NB4 (cell line): ENCODE measurements at places on chromosomes 3 and 15.

DNA sequence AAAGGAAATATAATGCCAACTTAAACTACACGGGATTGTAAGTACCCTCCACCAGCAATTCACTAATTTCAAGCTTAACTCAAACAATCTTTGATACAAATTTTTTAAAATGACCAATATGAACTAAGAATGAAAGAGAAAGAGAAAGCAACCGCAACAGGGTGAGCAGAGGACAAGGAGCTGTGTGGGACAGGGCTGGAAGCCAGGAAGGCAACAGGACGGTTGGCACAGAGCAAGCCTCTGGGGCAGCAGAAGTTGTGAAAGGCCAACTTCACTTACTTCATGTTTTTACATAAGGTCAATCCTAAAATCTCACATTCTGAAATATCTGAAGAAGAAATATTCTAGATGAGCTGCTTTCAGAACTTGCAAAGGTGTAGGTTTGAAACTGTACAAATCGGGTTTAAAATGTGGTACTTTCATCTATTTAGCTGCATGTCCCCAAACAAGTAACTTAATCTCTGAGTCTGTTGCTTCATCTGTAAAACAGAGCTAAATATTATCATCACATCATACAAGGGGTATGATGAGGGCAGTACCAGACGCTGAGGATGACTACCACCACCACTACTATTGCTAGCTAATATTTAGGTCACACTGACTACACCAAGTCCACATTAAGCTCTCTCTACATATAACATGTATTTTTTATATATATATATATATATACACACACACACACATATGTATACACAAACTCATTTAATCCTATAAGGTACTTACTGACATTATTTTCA lies 101.7 kb downstream of the IGSF11 start:
- no peak for DNase-seq

GRCh38 chr3:77038468-77038929 lies 1.4 kb upstream of the ROBO2 start:
- DNase-seq: peak; percentile 71

- no peak for DNase-seq
Measured at GRCh38 chr15:90907051-90907660, 4.1 kb downstream of the MAN2A2 start.

GRCh38 chr3:195751560-195751959 lies 30.8 kb downstream of the MUC20 start:
- no peak for DNase-seq

DNA sequence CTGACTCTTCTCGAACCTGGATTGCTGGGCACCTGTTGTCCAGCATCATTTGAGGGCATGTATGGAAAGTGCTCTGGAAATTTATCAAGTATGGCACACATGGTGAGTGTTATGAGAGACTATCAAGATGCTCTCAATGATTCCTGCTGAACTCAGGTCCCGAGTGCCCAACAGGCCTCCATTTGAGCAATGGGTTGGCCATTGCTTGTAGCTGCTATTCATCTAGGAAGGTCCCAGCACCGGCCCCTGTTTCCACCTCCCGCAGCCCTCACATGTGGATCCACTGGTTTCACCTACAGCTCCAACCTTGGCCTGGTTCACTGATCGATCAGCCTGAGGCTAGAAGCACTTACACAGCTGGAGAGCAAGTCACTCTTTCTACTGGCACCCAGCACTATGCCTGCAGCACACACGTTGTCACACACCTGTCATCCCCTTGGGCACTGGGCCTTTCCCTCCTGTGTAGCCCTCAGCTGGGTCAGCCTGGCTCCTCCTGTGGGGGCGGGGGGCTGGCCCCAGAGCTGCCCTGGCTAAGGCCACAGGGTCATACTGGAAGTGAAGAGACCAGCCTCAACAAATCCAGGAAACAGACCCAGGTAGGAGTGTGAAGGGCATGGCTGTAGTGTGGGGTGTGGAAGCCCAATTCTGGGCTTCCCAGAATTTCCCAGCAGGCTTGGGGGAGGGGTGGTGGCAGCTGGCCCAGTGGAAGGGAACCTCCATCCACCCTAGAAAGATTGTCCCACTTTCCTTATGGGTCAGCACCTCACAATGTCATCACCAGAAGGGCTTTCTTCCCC lies 41.7 kb upstream of the SMAD3 start:
- DNase-seq: peak; percentile 18

DNA sequence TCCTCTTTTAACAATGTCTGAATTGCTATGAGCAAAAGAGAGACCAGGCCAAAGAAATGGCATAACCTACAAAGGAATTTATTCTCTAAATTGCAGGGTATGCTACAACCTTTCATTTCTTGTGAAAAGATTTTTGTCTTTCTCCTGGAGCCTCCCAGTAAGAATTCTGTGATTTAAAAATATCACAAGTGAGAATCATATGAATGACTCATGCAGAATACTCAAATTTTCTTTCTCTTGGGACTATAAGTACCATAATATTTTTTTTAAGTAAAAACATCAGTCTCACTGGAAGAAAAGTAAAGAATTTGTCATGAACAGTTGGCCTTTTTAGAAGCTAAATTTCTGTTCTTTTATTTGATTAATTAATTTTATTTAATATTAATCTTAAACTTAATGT lies 26.3 kb downstream of the SYNPR start:
- DNase-seq: no peak

DNA sequence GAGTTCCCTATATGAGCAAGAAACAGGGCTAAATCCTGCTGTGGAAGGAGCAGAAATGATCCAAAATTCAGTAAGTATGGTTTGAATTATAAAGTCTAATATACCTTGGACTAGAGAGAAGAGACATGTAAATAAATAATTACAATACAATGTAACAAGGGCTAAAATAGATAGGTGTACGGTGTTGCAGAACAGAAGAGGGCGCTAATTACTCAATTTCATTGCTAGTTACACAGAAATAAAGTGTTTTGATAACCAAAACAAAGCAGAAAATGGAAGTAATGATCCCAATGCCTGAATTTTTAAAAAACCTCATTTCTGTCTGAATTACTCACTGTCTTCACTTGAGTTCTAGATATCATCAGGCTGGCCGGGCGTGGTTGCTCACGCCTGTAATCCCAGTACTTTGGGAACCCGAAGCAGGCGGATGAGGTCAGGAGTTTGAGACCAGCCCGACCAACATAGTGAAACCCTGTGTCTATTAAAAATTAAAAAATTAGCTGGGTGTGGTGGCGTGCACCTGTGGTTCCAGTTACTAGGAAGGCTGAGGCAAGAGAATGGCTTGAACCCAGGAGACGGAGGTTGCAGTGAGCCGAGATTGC lies 8.3 kb upstream of the PLCH1 start:
- peak; percentile 61 for DNase-seq

DNA sequence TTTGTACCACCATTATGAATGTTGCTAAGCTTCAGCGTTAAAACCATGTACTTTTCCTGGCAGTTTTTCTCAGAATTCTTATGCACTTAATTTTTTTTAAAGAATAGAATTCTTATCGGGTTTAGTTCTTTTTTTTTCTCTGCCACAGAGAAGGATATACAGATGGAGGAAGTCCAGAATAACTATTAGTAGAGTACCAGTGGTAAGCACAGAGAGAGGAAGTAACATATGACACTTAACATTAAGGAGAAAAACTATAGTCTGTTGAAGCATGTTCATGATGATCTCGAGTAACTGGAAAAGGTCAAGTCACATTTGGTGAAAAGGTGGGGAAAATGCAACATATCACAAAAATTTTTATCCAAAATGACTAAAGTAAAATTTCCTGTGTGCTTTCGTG lies 68.9 kb downstream of the RNF13 start:
- DNase-seq: peak; percentile 0

DNA sequence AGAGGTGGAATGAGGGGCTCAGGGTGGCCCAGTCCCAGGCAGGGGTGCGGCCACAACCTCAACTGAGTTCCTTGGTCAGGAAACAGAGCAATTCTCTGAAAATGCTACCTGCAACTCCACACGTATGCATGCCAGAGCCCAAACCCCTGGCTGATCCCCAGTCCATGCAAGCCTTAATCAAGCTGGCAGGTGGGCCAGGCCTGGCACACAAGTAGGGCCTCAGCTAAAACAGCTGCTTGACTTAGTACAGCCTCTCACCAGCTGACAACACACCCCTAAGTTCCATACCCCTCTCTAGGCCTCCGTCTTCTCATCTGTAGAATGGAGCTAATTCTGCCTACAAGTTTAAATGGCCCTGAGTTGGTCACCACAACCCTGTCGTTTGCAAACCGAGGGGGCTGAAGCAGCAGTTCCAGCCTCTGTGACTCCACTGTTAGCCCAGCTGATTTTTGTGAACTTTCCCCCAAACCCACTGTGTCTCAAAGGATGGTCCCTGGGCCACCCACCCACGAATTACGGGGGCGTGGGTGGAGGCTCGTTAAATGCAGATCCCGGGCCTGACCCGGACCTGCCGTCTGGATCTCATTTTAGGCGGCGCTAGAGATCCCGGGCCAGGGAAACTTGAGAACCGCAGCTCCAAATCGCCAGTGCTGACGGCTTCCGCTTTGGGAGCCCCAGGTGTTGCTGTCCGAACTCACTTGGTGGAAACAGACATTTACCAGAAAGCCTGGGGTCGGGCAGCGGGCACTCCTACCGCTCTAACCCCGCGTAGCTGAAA lies 927 bp downstream of the CHDH start:
- no peak for DNase-seq

DNA sequence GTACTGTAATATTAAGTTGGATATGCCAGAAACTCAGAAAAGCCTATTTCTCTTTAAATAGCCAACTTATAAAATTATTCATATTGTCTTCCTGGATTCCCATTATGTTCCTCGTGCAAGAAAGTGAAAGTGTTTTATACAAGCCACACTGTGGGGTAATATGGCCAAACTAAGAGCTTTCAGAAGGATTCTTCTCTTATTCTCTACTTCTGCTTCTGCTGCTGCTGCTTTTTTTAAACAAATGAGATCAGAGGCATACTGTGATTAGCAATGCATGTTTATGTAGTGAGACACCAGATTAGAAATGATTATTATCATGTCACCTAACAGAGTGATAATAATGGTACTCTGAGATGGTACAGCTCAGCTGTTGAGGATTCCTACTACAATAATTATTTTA lies 1026.5 kb upstream of the CFAP20DC start:
- no peak for DNase-seq

DNA sequence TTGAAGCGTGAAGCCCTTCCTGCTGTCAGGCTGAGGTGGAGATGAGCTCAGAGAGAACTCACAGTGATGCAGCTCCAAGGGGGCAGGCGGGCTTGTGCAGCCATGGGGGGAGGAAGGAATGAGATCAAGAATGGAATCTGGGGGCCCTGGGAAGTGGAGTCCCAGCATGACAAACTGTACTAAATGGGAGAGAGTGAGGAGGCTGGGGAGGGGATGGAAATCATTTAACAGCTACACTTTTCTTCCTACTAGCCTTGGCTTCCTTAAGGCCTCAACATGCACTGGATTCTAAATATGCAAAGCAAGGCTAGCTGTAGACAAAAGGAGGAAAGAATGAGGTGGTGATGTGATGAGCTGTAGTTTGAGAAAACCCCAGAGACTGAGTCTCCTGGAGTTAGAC lies 133.9 kb downstream of the EEFSEC start:
- DNase-seq: no peak

- DNase-seq: no peak
Measured at GRCh38 chr15:94346282-94346681, 114.9 kb downstream of the MCTP2 start.

- no peak for DNase-seq
Measured at GRCh38 chr3:62119139-62119538, 254.2 kb downstream of the FEZF2 start.

DNA sequence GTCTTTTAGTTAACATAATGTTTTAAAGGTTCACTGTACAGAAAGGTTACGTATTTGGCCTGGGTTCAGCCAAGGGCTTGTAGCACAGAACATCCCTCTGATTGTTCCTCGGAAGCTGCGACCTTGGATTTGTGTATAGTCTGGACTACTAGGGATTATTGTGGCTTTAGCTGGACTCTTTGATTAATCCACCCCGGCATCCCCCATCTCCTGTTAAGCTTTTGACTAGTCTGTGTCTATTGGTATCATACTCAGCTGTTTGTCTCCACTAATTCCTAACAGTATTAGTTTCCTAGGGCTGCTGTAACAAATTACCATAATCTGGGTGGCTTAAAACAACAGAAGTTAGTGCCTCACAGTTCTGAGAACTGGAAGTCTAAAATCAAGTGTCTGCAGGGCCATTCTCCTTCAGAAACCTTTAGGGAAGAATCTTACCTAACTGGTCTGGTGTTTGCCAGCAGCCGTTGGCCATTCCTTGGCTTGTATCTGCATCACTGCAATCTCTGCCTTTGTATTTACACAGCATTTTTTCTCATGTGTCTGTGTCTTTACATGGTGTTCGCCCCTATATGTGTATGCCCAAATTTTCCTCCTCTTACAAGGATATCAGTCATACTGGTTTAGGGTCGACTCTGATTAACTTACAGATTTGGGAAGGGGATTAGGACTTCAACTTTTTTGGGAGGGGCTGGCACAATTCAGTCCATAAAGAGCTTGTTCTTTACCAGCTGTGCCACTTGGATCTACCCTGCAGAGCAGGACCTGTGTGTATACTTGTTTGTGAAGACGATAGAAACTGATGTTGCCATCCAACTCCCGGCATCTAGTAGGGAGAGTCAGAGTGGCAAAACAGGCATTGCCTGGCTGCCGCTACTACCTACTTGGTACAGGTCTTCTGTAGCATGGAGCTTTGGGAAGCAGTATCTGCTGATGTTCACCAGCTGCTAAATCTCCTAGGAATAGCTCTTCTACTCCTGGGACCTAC lies 117.8 kb downstream of the UBE2E2 start:
- DNase-seq: no peak

DNA sequence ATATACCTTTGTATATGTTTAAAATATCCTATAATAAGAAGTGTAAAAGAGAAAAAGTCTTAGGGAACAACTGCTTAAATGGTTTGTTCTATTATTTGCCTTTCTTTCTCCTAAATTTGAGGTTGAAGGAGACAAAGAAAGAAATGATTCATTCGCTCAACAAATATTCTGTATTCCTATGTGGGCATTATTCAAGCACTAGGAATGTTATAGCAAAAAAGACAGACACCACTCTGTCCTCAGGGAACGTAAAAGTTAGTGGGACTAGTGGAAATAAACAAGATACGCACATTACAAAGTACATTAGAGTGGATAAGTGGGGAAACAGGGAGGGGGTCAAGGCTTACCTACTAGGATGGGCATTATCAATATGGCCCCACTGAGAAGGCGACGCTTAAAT lies 332.2 kb downstream of the LPP start:
- no peak for DNase-seq

DNA sequence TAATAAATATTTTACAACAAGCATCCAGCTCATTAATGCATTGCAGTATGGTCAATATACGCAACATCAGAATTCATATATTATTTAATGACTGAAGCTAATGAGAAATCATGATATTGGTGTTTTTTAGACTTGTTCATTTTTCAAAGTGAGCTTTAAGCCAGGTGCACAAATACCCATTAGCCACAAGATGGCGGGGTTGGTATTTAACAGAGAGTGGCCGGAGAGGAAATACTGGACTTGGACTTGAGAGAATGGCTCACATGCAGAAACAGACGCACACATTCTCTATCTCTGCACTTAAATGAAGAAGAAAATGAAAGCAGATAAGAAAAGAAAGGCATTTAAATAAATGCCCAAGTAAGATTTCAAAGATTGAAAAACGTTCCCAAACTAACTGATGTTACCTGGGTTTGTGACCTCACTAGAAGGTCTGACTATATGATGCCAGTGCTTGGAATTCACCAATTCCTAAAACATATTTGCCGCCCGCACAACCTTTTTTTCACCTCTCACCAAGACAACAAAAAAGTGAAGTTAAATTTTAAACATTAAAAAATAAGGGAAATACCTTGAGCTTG lies 21.2 kb upstream of the CRBN start:
- DNase-seq: peak; percentile 64
